ENCODE measurements at places on chromosomes 16 and 17.

DNA sequence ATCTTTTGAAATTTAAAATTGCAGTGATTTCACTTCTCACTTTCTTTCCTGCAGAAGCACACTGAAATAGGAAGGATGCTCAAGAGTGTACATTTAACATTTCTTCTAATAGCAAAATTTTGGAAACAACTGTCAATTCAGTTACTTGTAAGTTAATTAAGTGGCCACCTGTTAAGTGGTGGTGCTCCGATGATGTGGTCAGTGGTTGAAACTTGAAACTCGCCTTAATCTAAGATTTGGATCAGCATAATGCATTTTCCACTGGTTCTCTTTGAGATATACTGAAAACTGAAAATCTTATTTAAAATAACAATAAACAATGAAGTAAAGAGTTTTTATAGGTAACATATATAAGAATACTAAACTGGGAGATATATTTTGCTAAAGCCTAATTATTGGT lies 7.0 kb upstream of the MYH8 start:
- no peak for DNase-seq

DNA sequence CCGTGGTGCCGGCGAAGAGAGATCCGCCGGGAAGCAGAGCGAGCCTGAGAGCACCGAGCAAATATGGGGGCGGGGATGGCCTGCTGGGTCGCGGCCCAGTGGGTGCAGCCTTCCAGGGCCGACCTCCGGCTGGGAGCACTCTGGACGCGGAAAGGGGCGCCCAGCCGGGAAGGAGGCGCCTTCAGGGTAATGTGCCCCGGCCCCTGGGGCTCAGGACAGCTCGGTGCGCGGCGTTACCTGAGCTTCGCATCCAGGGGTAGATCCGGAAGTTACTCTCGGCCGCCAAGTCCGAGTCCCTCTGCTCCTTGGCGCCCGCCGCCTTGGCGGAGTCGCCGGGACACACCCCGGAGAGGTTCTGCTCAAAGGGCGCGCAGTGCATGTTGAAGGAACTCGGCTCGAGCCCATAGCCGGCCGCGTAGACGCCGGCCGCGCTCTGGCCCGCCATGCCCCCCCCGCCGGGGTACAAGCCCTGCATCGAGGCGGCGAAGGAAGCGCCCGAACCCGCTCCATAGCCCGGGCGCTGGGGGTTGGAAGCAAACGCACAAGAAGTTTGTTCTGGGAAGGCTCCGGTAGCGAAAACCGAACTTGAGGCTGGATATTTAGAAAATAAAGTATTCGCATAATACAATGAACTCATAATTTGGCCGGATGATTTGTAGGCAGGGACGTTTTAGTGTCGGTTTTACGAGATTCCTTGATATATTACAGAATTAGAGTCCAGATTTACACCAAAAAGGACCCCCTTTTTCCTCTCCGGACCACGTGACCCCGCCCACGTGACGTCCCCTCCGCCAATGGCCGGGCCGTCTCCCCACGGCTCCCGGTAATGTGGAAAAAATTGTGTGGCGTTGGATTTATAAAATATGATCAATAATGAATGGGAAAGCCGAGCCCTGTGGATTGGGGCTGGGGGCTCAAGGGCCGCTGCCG lies at the start of gene HOXB7:
HOXB7 (minus strand) TSS at position 736 of the 930 bp plus-strand sequence; CDS start at position 637, 99 bp downstream.
- DNase-seq = peak; percentile 32

- DNase-seq = no peak
Observed at GRCh38 chr16:81686391-81687130, 92.5 kb upstream of the PLCG2 start.

- no peak for DNase-seq
Observed at GRCh38 chr17:61405686-61406536, 6.3 kb downstream of the TBX2 start.

- DNase-seq = no peak
Observed at GRCh38 chr17:44266402-44267164, 1.4 kb downstream of the SLC4A1 start.

DNA sequence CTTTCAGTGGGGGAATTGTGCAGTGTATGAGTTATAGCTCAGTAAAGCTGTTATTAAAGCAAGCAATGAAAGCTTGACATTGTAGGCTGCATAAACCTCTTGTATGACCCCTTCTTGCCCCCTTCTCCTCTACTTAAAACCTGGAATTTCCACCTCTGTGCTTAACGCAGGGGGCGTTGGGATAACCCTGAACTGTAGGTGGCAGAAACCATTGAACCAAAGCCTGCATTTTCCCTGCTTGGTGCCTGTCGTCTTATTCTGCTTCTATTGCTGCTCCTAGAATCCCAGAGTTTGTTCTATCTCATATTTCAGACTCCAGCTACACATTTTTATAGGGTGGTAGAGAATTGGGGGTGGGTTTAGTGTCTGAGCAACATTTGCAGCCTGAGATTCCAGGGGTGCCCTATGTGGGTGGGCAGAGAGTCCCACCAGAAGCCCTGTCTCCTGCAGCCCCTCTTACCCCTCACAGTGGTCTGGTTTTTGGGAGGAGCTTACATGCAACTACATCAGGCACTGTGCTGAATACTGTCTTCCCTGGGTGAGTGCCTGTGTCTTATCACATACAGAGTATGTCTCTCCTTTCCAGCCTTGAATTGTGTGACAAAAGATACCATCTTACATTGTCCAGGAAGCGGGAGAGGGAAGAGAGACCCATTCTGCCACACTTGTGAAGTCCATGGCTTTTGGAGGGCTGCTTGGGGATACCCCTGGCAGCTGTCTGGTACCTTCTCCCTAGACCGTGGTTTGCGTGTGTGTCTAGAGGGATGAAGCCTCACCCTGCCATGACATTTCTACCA lies 407.7 kb upstream of the EEF2KMT start:
- DNase-seq = no peak

DNA sequence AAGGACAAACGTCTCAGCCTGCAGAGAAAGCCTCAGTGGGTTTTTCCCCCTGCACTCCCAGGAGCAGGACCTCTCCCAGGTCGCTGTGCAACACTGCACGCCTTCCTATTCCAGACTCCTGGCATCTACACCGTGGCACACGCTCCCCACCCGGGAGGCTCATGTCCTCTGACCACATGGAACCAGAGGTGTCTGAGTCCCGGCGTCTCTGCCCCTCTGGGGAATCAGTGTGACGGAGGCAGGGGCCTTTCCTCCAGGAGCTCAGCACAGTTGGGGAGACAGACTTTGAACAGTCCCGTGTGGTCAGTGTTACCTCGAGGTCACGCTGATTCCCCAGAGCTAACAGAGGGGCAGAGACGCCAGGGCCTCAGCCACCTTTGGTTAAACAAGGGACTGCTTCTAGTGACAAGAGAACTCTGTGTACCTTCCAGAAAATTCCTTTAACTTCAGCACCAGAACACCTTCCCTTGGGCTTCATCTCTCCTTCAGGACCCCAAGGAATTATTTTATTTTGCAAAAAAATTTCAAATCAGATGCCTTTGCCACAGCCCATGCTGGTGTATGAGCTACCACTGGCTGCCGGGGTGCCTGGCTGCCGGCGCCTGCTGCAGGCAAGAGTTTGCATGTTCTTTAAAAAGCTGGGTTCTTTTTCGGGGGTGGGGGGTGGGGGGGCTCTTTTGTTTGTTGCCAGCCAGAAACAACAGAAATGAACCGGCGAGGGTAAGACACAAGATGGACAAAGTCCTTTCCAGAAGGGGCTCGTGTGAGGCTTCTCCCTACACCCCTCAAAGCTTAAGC lies 6.6 kb downstream of the CANT1 start:
- no peak for DNase-seq

DNA sequence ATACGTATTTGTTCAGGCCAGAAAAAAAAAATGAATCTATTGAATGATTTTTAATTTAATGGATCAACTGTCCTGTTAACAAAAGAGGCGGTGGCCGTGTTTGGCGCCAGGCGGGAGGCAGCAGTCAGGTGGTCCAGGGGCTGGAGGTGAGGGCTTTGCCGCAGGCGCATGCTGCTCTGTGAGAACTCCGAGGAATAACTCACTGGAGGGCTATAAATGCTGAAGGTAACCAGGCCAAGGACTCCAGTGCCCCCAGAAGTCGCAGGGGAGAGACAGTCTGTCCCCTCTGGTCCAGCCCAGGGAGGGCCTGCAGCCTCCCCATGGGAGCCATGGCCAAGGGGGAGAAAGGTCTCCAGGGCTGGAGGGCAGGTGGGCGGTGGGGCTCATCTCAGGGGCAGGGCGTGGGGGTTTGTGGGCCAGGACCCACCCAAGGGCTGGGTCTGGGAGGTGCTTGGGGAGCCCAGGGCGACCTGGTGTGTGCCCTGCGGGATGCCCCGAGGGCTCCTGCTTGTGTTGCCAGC lies 7.1 kb upstream of the BAHCC1 start:
- no peak for DNase-seq

DNA sequence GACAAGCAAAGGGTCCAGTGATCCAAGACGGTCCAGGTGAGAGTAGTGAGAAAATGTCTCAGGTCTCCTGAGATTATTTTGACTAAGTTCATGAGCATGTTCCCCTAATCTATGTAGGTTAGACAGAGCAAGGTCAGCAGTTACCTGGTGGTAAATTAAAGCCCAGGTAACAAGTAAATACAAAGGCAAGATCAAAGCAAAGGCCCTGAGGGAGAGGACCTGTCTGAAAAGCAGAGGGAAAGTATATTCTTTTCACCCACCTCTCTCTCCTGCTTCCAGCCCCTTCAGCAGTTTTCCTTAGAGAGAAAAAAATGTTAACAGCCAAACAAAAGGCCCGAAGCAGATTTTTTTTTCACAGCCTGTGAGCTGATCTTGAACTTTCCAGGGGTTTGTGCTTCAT lies 302.7 kb downstream of the MAP2K6 start:
- no peak for DNase-seq

- no peak for DNase-seq
Observed at GRCh38 chr16:85821390-85822135, 22.1 kb downstream of the COX4I1 start.

DNA sequence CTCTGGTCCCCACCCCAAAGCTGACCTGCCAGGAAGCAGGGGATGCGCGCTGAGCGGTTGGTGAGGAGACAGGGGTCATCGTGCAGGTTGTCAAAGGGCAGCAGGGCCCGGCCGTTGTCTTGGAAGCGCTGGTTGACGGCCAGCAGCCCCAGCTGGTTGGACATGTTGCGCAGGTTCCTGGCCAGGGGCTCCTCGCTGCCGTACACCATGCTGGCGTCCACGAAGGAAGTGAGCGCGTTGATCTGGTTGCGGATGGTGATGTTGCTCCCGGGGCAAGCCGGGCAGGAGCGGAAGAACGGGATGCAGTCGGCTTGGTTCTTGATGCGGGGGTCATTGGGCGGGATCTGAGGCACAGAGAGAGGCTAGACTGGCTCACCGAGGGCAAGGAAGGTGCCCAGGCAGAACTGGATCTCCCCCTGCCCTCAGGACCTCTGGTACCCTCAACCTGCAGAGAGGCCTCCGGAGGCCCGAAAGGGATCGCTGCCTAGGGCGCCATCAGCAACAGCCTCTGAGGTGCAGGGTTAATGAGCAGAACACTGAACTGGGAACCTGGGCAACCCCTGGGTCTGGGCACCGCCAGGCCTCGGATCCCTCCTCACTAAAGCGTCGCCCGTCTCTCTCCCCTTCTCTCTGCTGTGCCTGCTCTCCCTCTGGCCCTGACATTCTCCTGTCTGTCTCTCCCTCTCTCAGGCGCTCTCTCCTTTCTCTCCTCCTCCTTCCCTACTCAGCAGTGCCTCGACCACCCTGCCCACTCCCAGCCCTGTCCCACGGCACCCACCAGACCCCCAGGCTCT lies 2.7 kb downstream of the MPO start:
- no peak for DNase-seq

DNA sequence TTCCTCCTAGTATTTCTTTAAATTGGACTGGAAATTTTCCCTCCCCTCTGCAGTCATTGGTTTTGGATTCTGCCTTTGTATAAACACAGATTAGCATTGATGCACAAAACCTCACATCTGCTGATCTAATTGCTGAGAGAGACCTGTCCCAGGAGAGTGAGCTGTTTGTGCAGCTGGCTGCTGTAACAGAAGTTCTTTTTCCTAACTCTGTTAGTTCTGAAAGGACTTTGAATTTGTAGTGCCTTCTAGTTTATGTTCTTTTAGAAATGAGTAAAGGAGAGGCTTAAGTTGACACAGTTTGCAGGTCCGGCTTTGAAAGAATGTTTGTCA lies 45.2 kb upstream of the KPNB1 start:
- peak; percentile 96 for DNase-seq

GRCh38 chr17:4480929-4481898 lies 17.5 kb upstream of the SPNS2 start:
- DNase-seq = no peak

DNA sequence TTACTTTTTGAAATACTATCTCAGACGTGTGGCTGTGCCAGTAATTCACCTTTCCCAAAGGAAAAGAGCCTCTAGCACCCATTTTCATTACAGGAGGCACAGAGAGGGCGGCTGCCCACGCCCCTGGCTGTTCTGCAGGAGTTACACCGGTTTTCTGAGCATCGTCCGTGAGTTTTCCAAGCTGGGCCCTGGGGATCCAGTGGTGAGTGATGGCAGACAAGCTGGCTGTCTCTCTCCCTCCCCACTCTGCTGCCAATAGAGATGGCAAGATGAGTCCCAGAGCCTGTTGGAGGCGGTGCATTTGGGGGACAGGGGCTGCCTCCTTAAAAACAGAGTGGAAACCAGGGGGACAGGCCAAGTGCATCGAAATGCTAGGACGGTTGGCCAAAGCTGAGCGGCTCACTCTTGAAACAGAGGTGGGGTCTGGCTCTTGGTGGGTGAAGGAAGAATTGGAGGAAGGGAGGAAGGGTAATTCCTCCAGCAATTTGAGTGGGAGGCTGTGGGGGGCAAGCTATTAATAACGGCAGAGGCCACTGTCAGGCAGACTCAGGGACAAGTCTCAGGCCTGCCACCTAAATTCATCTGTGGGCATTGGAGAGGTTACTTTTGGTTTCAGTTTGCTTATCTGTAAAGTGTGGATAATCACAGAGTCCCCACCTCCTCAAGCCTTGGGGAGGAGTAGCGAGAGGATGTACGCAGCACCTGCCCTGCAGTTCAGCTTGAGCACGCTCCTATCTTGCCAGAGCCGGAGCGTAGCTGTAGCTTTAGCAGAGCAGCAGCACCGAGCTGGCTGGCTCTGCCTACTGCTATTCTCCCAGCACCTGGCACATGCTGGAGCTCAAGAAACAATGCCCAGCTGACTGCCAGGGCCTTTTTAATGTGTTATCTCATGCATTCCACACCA lies 7.5 kb upstream of the NOS2 start:
- no peak for DNase-seq

DNA sequence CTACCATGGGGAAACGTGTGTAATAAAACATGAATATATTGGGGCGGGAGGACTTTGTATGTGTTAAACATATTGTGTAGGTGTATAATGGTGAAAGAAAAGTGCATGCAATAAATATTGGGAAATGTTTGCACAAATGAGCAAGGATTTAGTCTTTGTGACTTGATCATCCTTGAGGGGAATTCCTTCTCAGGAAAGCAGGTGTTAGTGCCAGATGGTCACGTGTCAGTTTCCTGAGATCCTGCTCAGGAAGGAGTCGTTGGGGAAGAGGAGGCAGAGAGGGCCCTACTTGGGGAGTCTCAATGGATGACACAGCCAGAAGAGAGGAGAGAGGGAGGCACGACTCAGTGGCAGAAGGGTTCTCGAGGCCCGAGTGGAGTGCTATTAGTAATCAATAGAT lies 53.2 kb downstream of the MSI2 start:
- no peak for DNase-seq

GRCh38 chr16:11674001-11674817 lies 6.0 kb downstream of the SNN start:
- no peak for DNase-seq

Data from NCI-H2081 treated with DMSO at 0.1 percent for 48 hours (cell line).